ENCODE measurements at places on chromosomes 3 and 15. TPM values are rescaled to one million over a fixed set of nuclear protein-coding genes. Genes with fewer than 3 reads are reported as not detected.

Gene TUSC7
- total RNA-seq, result not detected

Gene TRIM69
- 14.2 TPM for total RNA-seq

Gene CEMIP
- total RNA-seq, result not detected

Gene LSM3
- total RNA-seq, result 7.2 TPM

Gene PLA2G4E
- total RNA-seq, result not detected

Gene DUSP7
- total RNA-seq, result 9.0 TPM

Gene NPAP1
- not detected for total RNA-seq

Gene IQCF5
- not detected for total RNA-seq

Gene SPESP1
- 1.1 TPM for total RNA-seq

Gene ASB14
- total RNA-seq, result not detected

Gene PPARG
- total RNA-seq, result 347 TPM

Gene ERICH6
- total RNA-seq, result not detected
